Stimulated activated CD8-positive, alpha-beta memory T cell treated with anti-CD3 and anti-CD28 coated beads, Interleukin-15, amount 100 ng/mL, for 24 hours (primary cell): ENCODE measurements at places on chromosomes 2 and 18.

DNA sequence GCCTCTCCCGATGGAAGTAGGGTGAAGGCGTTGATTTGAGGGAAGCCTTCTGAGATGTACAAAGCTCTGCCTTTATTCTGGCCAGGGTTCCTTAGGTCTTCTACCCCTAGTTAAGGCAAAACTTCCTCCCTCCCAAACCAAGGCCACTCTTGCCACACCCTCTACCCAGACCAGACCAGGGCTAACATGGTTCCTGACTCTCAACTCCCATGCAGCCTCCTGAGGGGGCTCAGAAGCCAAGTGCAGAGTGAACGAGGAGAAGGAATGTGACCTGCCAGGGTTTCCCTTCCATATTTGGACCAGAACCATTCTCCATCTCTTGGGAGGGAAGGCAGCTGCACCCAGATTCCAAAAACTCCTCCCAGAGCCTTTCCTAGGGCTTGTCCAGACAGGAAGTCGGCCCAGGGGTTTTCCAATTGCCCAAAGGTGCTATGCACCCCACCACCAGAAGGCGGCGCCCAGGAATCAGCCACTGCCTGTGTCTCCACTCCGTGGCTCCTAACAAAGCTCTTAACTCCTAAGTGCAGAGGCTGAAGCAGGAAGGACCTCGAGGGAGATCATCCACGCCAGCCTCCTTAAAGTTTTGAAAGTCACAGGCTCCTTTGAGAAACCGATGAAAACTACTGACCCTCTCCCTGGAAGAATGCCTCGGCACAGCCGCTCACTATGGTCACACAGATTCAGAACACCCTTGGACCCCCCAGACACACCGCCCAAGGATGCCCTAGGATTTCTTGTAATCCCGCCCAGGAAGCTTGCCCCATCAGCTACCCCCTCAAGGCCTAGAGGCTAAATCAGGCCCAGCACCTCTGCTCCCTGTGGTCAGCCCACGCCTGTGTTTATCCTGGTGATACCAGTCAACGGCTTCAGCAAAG lies 157.8 kb downstream of the SMAD2 start:
- peak; percentile 31 for DNase-seq

GRCh38 chr2:11446733-11447248 lies 19.2 kb downstream of the E2F6 start:
- no peak for DNase-seq

DNA sequence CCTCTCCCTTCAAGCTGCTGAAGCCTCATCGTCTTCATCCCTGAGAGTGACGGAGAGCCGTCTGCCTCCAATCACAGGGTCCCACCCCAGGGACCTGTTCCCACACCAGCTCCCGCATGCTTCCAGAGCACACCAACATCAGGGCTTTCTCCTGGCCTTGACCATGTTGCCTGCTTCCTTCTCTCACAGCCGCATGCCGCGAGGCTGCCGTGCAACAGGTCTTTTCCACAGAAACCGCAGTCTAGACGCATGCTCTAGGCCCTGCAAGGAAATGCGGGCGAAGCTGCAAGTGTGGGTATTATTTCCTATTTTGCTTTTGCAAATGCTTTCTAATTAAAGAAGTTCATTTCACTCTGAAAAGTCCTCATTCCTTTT lies 277.8 kb downstream of the EIPR1 start:
- no peak for DNase-seq

DNA sequence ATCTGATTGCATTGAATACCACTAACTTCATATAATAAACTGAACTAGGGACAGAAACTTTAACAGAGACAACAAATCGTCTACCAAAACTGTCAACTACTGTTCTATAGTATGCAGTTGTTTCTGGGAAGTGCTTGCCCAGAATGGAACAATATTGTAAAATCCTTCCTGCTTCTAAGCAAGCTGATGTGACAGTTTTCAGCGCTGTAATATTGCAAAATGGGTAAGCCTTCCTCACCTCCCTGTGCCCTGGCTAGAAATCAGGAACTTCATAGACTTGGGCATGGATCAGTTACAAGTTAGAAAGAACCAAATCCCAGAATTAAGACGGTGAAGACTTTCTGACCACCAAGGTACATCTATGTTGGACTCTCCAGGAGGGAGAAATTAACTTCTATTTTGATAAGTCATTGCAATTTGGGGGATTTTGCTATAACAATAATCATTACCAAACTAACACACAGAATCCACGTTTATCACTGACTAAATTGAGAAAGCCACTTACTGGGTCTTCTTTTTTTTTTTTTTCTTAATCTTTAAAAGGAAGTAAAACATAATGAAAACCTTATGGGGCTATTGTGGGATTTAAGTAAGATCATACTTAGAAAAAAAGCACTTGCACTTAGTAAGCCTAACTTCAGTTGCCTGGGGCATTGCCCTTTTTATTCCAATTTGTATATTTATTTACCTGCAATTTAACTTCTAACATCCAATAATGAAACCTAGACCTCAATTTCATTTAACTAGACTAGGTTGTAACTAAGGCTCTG lies 261.5 kb downstream of the TRIB2 start:
- no peak for DNase-seq

DNA sequence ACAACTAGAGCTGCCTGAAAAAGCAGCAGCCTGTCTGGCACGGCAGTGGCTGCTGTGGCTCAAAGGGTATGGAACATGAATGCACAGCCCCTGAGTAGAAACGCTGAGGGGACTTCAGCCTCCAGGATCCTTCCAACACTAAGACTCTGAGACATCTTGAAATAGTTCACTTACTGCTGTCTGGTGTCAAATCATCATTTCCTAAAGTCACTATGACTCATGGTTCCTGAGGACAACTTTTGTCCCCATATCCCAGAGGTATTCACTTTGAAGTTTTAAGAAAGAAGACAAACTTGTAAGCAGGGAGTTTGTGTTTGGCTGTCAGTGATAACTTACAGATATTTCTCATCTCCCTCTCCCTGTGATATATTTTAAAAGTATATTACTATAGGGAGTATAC lies 33.3 kb upstream of the NEB start:
- DNase-seq: no peak

DNA sequence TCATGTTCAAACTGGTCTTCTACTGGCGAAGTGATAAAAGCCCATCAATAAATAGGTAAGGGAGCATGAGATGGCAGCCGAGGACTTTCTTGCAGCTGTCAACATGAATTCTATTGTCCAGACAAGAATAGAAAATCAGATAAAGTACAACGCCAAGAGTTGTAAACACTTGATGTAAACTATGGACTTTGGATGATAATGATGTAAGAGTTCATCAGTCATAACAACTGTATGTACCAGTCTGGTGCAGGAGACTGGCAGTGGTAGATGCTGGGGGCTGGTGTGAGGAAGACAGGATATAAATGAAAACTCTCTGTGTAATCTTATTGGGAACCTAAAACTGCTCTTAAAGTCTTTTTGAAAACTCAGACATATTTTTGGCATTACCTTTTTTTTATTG lies 155.9 kb upstream of the RASGRP3 start:
- no peak for DNase-seq

DNA sequence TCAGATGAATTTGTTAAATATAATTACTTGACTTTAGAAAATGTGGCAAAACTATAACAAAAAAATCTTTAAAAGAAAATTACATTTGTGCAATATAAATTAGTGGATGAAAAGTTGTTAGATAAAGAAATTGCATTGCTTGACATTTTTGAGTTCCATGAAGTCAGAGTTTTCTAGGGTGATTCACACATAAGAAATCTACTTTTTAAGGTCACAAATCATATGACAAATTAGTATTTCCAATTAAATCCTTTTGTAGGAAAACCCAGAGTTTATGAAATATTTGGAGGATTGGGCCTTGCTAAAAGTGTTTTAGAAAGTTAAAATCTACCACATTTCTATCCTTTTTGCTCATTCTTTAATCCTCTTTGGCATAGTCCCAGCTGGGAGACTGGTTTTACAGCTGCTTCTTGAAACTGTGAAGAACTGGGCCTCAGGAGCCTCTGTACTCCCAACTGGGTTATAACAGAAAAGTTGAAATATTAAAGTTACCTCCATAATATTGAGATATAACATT lies 289.2 kb downstream of the LRRTM4 start:
- no peak for DNase-seq

DNA sequence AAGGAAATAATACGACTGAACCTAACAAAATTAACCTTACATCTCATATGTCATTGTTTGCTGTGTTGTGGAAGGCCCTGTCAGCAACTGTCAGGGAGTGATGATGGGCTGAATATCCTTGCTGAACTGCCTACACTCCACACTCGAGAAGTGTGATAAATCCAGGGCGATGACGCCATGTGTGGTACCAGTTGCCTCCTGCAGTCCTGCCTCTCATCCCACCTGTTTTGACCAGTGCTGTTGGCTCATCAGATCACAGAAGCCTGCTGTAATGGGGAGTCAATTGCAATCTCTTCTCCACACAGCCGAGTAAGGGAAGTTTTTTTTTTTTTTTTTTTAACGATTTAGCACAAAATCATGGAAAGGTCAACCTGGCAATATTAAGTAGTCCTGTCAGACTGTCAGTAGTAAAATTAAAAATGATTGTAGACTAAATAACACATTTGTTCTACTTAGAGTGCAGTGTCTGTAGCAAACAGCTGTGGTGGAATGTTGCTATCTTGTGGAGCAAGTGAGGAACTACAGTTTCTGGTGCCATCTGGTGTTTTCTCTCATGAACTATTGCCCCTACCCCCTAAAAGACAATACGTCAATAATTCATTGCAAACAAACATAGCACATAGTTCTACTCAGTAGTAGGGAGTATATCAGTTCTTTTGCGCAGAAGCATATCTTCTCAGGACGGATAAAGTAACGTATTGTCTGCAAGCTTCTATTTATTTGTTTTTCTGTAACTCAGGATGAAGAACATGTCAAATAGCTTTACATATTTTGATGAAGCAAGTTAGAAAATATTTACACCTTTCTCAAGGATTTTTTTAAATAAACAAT lies 347.6 kb downstream of the CTNNA2 start:
- no peak for DNase-seq

- no peak for DNase-seq
These were observed 171.3 kb upstream of the ID2 start for GRCh38 chr2:8510519-8510918.

DNA sequence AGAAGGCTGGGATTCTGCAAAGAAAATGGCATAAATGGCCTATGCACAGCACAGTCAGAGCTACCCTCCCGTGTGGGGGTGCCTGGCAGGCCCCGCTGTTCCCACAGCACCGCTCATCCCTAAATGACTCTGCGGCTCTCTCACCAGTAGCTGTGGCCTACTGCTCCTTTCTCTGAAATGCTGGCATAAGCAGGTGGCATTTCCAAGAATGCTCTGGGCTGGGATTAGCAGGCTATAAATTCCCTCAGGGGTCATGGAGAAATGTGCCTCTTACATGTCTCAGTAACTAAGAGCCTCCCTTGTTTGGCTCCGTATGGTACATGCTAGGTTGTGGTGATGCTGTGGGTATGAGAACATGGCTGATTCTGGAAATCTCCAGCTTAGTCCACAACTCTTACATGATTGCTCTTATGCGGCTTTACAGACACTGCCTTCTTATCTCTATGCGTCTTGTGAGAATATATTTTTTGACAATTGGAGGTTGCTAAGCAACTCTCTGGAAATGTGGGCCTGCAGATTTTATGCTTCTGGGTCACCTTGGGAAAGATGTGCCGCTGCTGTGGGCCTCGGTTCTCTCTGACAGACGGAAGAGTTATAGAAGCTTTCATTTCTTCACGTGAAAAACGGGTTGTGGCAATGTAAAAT lies 80.3 kb upstream of the GATA6 start:
- DNase-seq: no peak

DNA sequence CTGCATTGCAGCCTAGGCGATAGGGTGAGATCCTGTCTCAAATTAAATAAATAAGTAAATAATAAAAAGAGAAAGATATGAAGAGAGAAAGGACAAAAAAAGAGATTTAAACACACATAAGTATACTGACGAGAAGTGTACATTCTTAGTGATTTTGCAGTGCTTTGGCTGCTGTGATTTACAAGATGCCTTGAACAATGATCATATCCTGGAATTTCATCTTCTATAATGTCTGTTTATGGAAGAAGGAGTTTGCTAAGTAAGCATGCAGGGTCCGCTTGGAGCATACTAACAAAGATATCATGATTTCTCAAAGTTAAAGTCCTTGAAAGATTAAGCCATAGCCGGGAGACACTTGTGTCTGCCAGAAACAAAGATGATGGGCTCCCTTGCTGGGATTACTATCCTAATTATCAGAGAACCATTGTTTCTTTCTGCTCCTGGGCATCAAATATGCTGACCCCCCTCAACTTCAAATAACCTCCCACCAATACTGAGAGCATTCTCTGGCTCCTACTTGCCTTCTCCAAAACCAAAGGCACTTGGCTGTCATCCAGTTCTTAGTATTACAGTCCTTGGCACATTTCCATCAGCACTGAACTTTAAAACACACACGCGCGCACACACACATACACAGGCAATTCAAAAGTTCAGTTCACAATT lies 47.5 kb upstream of the STAM2 start:
- DNase-seq: no peak

- DNase-seq: no peak
These were observed 63.9 kb upstream of the TUBA3E start for GRCh38 chr2:130261970-130262760.

DNA sequence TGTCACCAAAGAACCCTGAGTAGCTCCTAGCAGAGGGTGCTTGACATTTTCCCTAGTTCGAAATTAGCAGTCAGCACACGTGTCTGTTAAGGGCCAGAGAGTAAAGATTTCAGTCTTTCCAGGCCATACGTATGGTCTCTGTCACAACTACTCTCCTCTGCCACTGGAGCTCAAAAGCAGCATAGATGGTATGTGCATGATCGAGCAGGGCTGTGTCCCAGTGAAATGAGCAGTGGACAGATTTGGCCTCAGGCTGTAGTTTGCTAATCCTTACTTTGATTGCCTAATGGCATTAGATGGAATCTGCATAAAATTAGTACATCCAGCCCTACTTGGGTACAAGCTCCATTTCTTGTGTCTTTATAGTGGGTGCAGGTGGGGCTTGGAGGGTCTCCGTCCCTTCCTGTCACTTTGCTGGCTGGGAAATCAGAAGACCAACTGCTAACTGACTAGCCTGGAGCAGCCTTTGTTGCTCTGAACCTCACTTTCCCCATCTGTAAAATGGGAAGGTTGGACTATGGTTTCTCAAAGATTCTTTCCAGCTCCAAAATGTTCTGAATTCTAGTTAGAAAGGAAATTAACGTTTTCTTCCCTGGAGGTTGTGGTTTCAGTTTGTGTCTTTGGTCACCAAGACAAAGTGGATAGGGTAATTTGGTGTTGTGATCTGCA lies 108.5 kb downstream of the GLI2 start:
- no peak for DNase-seq

DNA sequence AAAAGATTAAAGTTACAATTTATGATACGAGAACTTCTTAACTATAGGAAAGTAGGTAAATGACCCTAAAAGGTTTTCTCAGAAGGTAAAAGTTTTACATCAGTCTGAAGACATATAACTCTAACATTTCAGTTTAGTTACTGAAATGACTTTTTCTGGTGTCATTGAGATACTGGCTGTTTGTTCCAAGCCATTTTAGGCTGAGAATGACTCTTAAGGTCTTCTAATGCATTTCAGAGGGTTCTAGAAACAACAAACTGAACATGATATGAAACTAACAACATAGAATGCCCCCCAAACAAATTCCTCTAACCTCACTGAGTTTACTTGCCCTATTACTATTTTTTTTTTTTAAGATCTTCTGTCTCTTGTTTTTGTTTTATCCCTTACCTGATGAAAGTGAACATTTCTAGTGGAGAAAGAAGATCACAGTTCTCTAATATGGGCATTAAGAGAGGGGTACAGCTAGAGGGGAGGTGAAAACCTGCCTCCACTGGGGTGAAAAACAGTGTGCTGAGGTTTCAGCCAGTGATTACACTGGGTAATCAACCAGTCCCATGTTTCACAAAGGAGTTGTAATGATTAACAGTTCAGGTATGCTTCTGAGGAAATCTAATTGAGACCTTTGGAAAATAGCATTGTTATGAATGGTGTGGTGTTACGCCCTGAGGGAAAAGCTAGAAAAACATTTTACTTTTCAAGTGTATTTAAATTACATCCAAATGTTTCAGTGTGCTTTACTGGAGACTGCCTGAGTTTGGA lies 11.2 kb downstream of the NABP1 start:
- DNase-seq: no peak
